T-cell (primary cell): ENCODE measurements at places on chromosomes 5 and 9. TPM values are rescaled to one million over a fixed set of nuclear protein-coding genes. Genes with fewer than 3 reads are reported as not detected.

- no peak overlapping the region for H3K4me3 ChIP-seq
- no peaks in the 10 kb centered on the region for H3K27me3 ChIP-seq
- peaks cover 3% of the 10 kb centered on the region for H3K36me3 ChIP-seq
- H3K27ac ChIP-seq: no peak overlapping the region
Measured at GRCh38 chr9:35666045-35666444, 1.1 kb upstream of the ARHGEF39 start.

SETD9 gene
- total RNA-seq: 4.8 TPM

DNA sequence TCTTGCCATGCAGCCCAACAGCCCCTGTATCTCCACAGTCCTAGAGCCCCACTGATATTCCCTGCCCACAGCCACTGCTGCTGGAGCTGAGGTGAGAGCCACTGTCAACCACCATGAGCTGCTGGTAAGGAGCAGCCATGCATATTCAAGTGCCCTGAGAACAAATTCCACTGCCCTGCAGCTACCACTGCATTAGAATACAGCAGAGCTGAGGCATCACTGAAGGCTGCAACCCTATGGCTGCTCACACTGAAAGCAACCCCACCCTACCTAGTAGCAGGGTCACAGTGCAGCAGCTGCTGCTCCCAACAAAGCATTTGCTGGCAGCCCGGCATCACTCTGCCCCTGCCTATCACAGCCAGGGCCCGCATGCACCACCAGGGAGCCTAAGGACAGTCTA is 68.6 kb downstream of the SKIC3 start:
- peaks cover 72% of the 10 kb centered on the region for H3K36me3 ChIP-seq
- no peak overlapping the region for H3K27ac ChIP-seq
- H3K27me3 ChIP-seq: no peaks in the 10 kb centered on the region
- H3K4me3 ChIP-seq: no peak overlapping the region
- H3K4me1 ChIP-seq: no peaks in the 10 kb centered on the region

PPP3R2 gene
- not detected for total RNA-seq
